ENCODE measurements at places on chromosomes 16 and 17. TPM values are rescaled to one million over a fixed set of nuclear protein-coding genes. Genes with fewer than 3 reads are reported as not detected.

Gene CD300H
- not detected for total RNA-seq

Gene KCNAB3
- total RNA-seq: 0.61 TPM

Gene KRTAP9-8
- not detected for total RNA-seq

Gene C17orf100
- total RNA-seq: 1.9 TPM

Gene CPNE7
- not detected for total RNA-seq

Gene SGF29
- 13.1 TPM for total RNA-seq

Gene FMNL1
- total RNA-seq: 1.1 TPM

Gene SMYD4
- total RNA-seq: 10.1 TPM

Gene C17orf67
- total RNA-seq: 0.76 TPM
